RPMI8226 (cell line): ENCODE measurements at places on chromosomes 1 and 21.

- no peak for DNase-seq
Observed at GRCh38 chr1:235324296-235324695, 3.7 kb downstream of the ARID4B start.

- no peak for DNase-seq
Observed at GRCh38 chr1:33319186-33319948, 1.5 kb downstream of the A3GALT2 start.

DNA sequence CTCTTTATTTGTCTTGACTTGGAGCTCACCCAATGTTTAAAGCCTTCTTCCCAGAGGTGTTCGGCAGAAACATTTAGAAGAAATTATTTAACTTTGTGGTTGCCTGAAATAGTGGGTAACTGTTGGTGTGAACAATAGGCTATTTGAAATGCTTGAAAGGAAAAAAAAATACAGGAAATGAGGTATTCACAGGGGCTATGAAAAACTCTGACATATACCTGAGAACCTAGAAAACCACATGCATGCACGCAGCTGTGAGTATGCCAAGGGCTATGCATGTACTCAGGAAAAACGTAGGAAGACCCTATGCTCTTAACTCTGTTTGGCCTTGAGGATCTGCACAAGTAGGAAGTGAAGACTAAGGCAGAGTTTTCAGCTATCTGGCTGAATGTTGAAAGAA lies 16.4 kb upstream of the RNF186 start:
- no peak for DNase-seq

GRCh38 chr1:54439550-54440223 lies 33.5 kb upstream of the SSBP3 start:
- DNase-seq, result no peak

GRCh38 chr1:230567221-230567575 lies 75.1 kb upstream of the COG2 start:
- no peak for DNase-seq

DNA sequence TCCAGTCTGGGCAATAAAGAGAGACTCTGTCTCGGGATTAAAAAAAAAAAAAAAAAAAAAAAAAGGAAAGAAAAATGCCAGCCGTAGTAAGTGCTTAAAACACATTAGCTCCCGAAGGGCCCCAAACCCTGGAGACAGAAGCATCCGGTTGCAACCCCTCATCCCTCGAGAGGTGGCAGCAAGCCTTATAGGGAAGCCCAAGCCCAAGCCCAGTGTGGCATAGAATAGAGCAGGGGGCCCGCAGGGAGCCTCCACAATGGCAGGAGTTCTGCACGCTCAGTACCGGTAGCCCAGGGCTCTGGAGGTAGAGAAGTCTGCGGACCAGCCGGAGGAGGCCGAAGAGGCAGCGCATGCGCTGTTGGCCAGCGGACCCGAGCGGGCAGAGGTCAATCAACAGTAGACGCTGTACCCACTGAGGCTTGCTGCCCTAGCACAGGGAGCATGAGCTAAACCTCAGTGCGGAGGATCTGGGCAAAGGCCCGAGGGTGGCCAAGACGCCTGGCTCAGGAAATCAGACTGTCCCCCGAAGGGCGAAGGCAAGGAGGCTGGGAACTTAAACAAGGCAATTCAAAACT lies 34.1 kb upstream of the C1orf198 start:
- no peak for DNase-seq

DNA sequence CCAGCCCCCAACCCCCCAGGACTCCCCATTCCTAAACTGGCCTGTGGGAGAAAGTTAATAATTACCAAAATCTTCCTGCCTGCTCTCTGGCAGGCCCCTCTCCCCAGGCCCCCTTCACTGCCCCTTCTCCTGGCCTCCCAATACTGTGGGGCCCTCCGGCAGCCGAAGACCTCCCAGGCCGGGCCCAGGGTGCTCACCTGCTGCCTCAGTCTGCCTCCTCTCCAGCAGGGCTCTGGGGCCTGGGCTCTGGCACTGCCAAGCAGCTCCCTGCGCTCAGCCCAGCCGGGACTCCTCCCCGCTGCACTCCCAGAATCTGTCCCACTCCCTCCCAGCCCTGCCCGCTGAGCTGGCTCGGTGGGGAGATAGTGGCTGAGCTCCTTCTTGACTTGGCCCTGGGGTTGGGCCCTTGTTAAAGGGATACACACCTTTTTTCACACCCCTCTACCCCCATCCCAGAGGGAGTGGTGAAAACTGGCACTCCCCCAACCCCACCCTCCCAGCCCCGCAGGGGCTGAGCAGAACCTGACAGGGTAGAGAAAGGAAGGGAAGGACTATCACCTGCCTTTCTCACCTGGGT lies at the start of gene S100A16:
S100A16 (minus strand) TSS at position 383 of the 577 bp plus-strand sequence. CDS start 4,986 bp downstream, outside the sequence.
- no peak for DNase-seq

DNA sequence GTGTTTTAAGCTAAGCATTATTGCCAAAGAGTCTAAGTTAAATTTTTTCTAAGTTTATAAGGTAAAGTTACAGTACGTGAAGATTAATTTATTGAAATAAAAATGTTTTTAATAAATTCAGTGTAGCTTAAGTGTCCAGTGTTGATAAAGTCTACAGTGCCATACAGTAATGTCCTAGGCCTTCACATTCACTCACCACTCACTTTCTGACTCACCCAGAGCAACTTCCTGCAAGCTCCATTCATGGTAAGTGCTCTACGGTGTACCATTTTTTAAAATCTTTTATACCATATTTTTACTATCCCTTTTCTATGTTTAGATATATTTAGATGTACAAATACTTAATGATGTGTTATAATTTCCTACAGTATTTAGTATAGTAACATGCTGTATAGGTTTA lies 173.2 kb downstream of the CACNA1E start:
- DNase-seq, result no peak

- no peak for DNase-seq
Observed at GRCh38 chr1:241356187-241356518, 852 bp downstream of the RGS7 start.

GRCh38 chr21:44263221-44263760 lies 1.6 kb upstream of the DNMT3L start:
- no peak for DNase-seq

DNA sequence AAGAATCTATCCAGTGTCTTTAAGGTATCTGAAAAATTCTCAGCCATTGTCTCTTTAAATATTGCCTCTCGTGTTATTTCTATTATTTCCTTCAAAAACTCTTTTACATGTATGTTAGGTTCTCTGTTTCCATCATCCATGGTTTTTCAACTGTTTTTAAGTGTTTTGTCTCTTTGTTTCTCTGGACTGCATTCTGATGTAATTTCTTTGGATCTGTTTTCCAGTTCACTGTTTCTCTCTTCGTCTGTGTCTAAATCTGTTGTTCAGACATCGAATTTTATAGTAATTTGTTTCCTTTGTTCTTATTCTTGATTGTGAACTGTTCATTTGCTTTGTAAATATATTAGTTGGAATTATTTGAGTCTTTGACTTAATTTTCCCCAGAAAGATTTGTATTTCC lies 44.1 kb downstream of the POFUT2 start:
- no peak for DNase-seq

- no peak for DNase-seq
Observed at GRCh38 chr21:43824333-43825241, 35.2 kb downstream of the RRP1 start.

- DNase-seq, result no peak
Observed at GRCh38 chr1:173062150-173062938, 11.6 kb upstream of the TNFSF18 start.

GRCh38 chr1:227739636-227740035 lies 4.4 kb downstream of the SNAP47 start:
- no peak for DNase-seq

DNA sequence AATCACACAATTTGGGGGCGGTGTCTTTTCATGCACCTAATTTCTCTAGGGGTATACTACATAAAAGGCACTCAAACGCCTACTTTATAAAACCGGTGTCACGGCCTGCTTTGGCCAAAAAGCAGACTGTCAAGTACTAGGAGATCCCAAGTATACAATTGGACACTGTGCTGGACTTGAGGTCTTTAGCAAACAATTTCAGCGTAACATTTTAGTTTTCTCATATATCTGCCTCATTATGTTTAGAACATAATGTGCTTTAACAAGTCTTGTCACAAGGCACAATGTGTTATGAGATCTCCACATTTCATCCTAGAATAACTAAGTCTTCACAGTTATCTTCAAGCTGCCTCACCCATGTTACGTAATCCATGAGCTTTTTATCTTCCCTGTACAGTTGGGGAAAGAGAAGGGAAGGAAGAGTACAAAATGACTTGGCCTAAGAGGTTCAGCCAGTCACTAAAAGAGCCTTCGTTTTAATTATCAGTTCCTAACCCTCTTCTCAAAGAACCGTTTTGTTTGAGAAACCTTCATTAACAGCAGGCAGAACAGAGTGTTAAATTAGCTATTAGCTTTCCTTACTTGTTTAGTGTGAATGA lies 1.7 kb downstream of the SSX2IP start:
- no peak for DNase-seq

DNA sequence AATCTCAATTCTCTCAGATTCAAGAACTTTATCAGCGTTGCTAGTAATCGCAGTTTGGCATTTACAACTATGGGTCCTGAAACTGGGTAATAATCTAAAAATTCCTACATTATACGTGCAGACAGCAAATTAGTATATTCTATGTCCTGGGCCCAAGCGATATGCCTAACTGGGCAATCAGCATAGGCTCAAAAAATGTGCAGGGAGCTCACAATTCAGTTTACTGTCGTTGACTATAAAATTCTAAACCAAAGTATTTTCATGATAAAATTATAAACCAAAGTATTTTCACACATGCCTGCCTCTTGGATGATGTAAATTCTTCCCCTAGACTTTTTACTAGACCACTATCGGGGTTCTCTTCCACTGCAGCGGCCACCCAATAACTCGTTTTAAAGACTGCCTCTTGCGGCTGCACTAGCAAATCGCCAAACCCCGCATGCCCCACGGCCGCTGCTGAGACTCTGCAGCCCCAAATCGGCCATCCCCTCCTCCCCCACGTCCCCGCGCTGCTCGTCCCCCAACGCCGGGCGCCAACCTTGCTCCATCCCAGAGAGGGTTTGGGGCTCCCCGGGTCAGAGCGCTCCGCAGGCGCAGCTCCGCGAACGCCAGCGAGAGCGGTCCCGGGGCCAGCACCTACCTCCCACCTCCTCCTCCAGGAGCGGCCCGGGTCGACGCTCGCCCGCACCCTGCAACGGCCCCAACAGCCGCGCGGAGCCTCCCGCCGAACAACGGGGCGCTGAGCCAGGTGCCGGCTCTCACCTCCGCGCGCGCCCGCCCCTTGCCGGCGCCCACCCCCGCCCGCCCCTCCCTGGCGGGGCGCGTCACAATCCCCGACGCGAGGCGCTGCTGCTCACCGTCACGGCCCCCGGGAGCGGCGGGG lies 506 bp downstream of the SSX2IP start:
- peak; percentile 68 for DNase-seq

DNA sequence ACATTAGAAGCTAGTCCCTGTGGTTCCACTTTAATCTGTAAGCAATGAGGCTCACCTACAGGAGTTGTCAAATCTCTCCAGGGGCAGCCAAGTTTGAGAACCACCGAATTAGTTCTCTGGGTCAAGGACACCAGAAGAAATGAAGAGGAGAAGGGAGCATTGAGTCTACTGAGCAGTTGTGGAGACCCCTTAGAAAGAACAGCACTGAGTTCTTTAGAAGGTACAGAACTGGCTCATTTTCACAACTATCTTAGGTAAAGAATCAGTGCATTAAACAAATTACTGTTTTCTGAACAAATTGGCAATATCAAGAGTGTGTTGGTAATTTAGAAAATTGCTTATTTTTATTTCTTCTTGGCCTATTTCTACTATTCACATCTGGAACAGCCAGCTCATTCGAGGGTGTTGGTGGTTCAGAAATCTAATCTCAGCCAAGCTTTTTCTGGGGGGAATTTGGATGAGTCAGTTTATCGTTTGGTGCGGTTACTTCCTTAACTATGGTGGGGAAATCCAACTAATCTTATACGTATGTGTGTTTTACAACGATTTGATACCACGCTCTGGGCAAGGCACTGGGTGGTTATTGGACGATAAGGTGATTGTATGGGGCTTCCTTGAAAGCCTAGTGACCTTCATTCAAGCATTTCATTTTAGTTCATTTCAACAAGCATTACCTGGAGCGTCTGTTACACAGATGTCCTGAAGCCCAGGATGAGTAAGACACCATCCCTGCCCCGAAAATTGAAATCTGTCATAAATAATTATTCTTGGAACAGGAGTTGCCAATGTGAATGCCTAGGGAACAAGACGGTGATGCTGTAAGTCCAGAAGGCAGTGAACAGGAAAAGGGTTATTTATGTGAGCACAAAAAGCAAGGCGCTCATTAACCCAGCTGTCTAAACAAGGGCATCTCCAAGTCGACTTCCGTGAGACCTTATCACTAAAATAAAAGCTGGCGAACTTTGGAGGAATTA lies 52.0 kb upstream of the TMPRSS2 start:
- no peak for DNase-seq

DNA sequence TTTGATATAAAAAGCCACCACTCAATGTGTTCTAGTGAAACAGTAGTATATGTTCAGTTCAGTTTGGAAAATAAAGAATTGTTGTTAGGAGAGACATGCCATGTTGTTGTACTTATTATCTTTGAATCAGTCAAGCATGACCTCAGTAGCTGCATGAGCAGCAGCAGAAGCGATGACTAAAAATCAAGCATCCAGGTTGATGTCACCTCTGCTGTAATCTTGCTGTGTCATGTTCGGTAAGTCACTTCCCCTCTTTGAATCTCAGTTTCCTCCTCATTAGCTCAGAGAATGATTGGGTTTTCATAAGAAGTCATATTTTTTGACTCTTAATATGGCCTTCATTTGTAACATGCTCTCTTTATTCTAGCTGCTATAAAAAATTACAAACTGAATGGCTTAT lies 428.4 kb upstream of the B3GALT2 start:
- DNase-seq, result no peak

DNA sequence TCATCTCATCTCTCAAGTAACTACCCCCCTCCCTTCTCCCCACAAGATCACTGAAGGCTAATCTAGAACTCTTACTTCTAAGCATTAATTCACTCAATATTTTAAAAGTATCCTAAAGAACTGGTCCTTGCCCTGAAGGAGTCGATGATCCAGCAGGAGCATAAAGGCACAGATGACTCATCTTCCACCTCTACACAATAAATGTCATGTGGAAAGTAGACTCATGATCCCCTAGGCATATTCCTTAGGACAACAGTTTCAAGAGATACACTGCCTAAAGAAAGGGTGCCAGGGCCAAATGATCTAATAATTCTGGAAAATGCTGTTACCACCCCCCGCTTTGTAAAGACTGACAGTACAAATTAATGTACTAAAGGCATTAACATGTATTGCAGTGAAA lies 85.8 kb upstream of the DIRAS3 start:
- no peak for DNase-seq

GRCh38 chr21:24023402-24023801 lies 1583.9 kb downstream of the MRPL39 start:
- no peak for DNase-seq

- DNase-seq, result no peak
Observed at GRCh38 chr1:58924821-58925220, 141.0 kb upstream of the JUN start.

DNA sequence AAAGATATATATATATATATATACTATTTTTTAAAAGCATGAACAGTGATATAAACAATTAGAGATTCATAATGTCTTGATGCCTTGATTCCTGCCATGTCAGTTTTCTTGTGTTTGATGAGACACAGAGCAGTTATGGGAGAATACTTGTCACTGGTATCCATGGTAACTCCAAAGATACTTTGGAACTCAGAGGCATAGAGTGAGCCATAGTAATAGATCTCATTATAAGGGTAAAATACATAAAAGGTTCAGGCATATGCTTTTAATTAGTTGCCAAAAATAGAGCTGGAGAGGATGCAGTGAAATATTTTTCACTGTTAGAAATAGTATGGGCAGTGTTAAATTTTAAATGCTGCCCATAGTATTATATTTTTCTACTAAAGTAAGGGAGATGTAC lies 134.1 kb downstream of the SYT14 start:
- DNase-seq, result no peak

GRCh38 chr1:6614019-6614928 lies 743 bp downstream of the PHF13 start:
- DNase-seq, result peak; percentile 49
